Activated CD8-positive, alpha-beta memory T cell treated with anti-CD3 and anti-CD28 coated beads, Interleukin-2, amount 10 ng/mL, durations not matched to agents 7 days and 5 days (primary cell): ENCODE measurements at places on chromosomes 3 and 15. TPM values are rescaled to one million over a fixed set of nuclear protein-coding genes. Genes with fewer than 3 reads are reported as not detected.

IQCF5 gene
- not detected for total RNA-seq

SMCO1 gene
- not detected for total RNA-seq

DUOXA1 gene
- total RNA-seq: not detected

CFAP20DC gene
- 1.0 TPM for total RNA-seq

CD276 gene
- not detected for total RNA-seq

ERICH6 gene
- not detected for total RNA-seq

SAMMSON gene
- total RNA-seq: not detected

BFSP2 gene
- 2.1 TPM for total RNA-seq
